ENCODE measurements at places on chromosomes 6 and 20. TPM values are rescaled to one million over a fixed set of nuclear protein-coding genes. Genes with fewer than 3 reads are reported as not detected.

DNA sequence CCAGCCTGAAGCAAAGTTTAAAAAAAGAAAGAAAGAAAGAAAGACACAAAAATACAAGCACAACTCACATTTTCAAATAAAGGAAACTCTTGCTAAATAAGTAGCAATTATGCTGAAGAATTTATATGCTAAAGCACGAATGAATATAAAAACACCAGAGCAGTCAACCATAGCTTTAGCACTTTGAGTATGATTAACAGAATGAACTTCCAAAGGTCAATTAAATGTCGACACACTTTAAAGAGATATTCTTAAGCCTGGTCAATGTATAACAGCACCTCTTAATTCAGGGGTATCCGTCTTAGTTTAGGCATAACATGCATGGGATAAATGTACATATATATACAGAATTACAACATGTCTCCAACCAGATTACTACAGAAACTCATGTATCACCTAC lies 125.9 kb downstream of the OGFRL1 start:
- DNase-seq = no peak

DNA sequence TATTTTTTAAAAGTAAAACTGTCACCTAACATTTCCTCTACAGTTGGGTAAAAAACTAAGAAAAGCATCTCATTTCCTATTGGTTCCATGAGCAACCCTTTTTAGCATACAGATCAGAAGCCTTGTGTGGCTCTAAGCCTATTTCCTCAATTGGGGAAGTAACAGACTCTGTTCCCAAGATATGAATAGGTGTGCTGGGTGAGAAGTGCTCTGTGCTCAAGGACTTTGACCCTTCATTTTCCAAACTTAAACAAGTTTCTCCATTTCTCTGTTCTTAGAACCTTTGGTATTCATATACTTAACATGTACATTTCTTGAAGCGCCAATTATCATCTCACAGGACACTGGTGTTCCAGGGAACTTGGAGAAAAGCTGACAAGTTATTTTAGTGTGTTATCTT lies 24.1 kb downstream of the CARMIL1 start:
- no peak for DNase-seq

- DNase-seq = no peak
These were observed 8.9 kb upstream of the TNFRSF6B start for GRCh38 chr20:63687419-63688178.

DNA sequence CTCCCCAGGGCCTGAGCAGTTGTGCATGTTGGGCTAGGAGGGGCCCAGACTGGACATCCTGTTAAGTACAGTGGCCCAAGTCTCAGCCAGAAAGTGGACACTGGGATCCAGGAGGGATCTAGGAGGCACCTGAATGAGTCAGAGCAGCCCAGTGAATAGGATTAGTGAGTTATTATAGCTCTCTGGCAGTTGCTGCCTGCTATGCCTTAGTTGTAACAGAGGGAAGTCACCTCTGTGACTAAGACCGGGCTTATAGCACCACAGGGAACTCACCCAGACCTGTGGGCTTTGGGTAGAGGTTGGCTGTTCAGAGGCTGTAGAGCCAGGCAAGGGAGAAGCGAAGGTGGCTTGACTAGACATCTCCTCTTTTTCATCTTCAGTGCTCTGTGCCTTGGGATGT lies 39.0 kb upstream of the AAR2 start:
- no peak for DNase-seq

- DNase-seq = peak; percentile 41
These were observed 20.0 kb upstream of the TRAF3IP2 start for GRCh38 chr6:111625461-111626391.

DNA sequence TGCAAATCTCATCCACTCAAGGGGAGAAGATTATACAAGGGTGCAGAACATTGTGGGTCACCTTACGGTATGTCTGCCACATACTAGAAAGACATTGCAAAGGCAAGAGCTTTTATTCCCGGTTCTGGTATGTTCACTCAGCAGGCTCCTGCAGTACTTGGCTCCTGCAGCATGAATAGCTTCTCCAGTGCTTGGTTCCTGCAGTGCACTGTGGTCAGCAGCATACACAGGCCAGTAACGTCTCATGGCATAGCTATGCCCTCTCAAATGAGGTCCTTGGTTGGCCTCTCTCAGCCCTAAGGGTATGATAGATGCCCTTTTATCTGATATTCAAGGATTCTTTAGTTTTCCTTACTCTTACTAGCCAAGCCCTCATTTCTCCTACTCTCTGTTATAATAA lies 12.6 kb downstream of the TCP11 start:
- DNase-seq = no peak

DNA sequence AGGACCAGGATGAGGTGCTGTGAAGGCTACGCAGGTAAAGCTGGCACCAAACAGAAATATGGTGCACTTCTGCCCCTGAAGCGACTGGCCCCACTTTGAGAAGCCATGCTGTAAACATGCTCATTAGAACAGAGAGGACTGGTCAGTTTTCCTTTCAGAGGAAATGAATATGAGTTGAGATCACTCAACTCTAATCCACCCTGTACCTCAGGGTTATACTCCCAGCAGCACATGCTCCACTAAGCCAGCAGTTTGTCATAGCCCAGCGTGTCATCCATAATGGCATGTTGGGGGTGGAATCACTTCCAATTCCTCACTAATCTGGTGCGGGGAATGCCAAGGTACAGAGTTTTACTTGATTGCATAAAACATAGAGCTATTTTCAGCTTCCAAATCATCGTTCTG lies 98.1 kb downstream of the HIVEP2 start:
- peak; percentile 81 for DNase-seq

The BRD2 gene
- 79.2 TPM for polyA plus RNA-seq

The IL17A gene
- polyA plus RNA-seq = not detected

Measured in foreskin keratinocyte (primary cell).